Fibroblast of upper back skin (primary cell): ENCODE measurements at places on chromosomes 3 and 15.

- peak; percentile 33 for DNase-seq
These were observed 2.7 kb upstream of the ALS2CL start for GRCh38 chr3:46695962-46696894.

GRCh38 chr3:27914199-27914598 is 192.1 kb upstream of the EOMES start:
- peak; percentile 1 for DNase-seq

GRCh38 chr3:38843898-38844297 is 27.9 kb upstream of the SCN10A start:
- DNase-seq: peak; percentile 61

DNA sequence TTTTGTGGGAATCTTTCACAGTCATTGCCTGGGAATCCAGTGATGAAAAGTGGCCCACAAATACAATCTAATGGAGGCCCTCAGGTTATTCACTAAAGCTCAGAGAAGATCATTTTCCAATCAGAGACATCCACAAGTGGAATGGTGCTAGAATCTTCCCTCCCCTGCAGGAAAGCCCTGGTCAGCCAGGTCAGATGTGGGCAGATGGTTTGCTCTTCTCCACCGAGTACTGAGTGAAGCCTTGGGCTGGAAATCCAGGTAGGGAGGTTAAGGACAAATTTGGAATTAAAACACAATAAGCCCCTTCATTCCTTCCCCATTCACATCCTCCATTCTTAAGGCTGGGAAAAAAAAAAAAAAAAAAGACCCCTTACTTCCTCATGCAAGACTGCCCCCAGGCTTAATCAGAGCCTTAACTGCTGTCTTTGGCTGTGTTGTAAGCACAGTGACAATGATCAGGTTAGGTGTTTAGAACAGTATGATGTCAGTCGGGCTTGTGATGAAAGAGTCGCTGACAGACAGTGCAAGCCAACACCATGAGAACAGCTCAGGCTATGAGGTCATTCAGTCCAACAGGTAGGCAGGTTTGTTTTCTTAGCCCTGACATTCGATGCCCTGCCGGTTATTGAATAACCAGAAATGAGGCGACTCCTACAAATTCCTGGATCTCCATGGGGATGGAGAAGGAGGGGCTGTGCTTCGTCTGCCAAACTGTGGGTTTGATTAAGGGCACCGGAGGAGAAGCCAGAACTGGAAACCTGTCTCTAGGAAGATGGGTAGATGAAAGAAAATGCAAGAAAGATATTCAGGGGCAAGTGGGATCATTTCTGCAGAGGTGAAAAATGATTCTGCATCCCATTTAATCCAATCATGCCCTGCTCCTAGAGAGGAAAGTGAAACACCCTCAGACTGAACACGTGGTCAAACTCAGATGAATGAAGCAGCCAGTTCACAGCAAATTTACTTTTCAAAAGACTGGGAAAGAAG is 23.5 kb upstream of the HES1 start:
- DNase-seq: no peak

GRCh38 chr3:125072749-125073389 is 17.1 kb upstream of the HEG1 start:
- DNase-seq: no peak

DNA sequence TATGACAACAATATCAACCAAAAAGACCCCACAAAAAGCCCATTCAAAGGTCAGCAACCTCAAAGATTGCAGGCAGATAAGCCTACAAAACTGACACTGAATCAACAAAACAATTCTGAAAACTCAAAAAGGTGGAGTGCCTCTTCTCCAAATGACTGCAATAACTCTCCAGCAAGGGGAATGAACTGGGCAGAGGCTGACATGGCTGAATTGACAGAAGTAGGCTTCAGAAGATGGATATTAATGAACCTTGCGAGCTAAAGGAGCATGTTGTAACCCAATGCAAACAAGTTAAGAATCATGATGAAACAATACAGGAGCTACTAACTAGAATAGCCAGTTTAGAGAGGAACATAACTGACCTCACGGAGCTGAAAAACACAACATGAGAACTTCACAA is 20.4 kb upstream of the SLC25A38 start:
- DNase-seq: no peak

DNA sequence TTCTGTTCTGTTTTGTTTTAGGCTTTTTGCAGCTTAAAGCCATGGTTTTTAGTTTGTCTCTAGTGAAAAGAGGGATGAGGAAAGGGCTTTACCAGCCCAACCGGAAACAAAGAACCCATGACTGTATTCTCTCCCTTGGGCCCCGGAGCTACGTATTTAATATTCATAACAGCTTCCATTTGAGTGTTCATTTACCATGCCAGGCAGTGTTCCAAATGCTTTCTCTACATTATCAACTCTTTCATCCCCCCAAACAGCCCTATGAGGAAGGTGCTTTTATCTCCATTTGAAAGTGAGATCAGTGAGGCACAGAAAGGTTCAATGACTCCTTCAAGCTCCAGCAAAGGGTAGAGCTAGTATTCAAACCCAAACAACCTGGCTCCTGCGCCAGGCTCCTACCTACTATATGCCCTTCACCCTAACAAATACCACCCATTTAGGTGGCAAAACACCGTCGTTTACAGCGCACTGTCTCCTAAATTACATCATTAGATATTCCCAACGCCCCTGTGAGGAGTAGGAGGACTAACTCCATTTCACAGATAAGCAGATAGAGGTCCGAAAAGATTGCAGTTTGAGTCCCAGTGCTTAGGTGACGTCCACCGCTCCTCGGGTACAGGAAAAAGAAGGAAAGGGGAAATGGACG is 27.9 kb downstream of the GTPBP8 start:
- no peak for DNase-seq

- DNase-seq: no peak
These were observed 34.4 kb downstream of the PRR20G start for GRCh38 chr3:127253491-127253890.

- no peak for DNase-seq
These were observed 151.1 kb downstream of the SQOR start for GRCh38 chr15:45785897-45786296.

- DNase-seq: peak; percentile 59
These were observed 150.7 kb upstream of the NR2E3 start for GRCh38 chr15:71659730-71660067.

- no peak for DNase-seq
These were observed 251.6 kb downstream of the RPLP1 start for GRCh38 chr15:69704229-69704628.

DNA sequence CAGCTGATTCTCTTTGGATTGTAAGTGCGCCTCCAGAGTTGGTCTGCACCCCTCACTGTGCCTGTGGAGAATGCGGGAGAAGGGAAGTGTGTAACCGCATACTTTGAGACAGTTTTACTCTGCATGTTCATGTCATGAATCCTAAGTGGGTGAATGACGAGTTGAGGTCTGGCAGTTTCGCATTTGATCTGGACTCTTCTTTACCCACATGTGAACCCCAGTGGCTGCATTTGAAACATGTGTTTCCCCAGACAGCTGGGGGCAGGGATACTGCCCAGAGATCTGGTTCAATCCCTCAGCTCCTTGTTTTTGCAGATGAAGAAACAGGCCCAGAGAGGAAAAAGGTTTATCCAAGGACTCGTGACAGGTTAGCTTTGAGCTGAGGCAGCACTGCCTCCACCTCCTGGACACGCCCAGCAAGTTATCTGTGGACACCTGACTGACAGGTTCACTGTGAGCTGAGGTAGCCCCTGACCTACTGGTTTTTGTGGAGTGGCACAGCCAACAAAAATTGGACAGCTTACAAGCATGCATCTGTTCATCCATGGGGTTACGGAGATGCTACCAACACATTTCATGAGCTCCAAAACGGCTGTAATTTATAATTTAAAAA is 207.3 kb downstream of the XXYLT1 start:
- peak; percentile 17 for DNase-seq

DNA sequence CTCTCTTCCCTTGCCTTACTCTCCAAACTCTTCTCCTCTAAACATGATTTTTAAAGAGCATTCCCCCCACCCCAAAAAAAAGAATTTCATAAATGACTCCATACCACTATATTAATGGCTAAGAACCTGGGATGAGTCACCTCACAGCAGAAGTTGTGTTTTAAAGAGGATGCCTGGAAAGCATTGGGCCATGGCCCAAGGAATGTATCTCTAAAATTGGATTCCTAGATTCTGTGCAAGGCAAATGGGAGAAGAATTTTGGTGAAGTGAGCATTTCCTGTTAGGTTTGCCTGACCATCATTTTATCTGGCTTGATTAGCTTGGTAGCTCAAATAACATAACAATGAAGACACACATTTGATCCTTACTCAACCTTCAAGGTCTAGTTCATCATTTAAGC is 251.4 kb downstream of the NR1D2 start:
- DNase-seq: peak; percentile 86

GRCh38 chr3:187264021-187264420 is 27.5 kb downstream of the MASP1 start:
- DNase-seq: peak; percentile 55

GRCh38 chr3:56795097-56795828 is 6.5 kb downstream of the ARHGEF3 start:
- peak; percentile 17 for DNase-seq

- DNase-seq: no peak
These were observed 735 bp downstream of the STIMATE start for GRCh38 chr3:52896613-52897012.

GRCh38 chr15:41790756-41791546 is 16.7 kb downstream of the MAPKBP1 start:
- peak; percentile 65 for DNase-seq

DNA sequence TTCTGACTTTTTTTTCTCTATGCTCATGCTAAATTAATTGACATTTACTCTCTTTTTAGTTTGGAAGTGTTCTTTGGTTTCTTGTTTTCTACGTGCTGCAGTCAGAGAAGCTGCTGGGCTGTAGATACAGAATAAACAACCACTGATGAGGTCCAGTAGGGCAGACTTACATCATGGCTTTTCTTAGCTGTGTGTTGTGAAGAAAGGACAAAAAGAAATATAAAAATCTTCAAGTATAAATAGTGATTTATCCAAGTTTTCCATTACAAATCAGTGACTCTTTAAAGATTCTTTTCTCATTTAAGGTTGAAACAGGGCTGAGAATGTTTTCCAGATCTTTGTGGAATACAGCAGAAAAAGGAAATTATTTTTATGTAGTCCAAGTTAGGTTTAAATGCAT is 122.2 kb downstream of the CMSS1 start:
- no peak for DNase-seq

DNA sequence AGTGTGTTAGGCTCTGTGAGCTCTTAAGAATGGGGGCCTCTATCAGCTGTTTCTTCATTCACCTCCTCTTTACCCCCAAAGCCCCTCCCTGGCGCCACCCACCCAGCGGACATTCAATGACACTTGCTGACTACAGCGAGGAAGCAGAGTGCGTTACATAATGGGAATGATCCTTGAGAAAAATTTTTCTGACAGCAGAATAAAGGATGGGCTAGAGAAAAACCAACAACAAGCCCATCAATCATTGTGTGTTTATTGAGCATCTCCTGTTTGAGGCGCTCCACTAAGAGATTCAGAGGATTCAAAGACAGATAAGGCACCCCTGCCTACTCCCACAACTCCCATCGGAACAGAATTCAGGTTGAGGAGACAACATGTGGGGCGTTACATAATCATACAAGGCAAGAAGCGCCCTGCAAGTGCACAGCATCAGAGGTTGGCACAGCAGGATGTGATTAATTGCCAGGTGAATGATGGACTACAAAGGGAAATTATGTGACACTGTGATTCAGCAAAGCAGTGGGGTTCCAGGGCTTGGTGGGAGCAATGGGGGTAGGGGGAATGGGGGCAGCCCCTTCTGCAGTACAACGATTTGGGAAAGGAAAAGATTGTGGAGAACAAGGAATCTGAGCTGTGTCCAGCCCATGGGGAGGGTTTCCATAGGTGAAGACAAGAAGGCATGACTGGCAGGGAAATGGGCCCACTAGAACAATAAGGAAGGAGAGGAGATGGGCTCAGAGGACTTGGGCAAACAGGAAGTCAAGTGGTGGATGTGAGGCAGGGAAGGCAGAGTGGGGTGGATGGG is 141.3 kb upstream of the ATP2B2 start:
- no peak for DNase-seq

DNA sequence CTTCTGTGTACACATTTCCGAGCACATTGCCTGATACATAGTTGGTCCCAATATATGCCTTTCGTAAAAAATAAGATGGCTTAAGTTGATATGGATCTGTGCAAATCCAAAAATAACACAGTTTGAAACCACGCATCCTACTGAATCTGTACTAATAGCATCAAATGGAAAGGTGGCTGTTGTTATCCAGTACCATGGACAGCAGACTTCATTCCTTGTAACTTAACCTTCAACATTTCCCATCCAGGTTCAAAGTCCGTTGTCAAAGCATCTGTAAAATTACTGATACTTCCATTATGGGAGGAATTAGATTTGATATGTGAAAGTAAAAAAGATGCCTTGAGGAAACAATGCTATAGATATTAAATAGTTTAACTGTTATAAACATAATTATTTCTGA is 65.5 kb upstream of the C3orf49 start:
- peak; percentile 52 for DNase-seq

GRCh38 chr3:128372281-128372680 is 94.4 kb downstream of the DNAJB8 start:
- no peak for DNase-seq

DNA sequence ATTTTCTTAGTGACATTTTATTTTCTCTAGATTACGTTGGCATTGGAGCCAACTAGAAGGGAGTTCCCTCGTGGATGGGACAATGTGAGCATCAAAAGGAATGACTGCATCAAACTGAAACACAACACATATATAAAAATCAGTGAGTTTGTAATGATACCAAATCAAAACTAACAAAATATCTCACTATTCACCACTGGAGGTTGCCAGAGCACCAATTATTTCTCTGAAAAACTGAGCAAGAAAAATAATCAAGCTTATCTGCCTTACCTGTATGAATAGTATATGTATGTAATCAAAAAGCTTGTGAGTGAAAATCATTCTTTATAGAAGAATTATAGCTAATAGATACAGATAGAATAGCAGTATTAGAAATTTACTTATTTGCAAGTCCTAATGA is 46.8 kb upstream of the OTOL1 start:
- no peak for DNase-seq

GRCh38 chr3:4421121-4421520 is 45.9 kb downstream of the SUMF1 start:
- DNase-seq: peak; percentile 26

DNA sequence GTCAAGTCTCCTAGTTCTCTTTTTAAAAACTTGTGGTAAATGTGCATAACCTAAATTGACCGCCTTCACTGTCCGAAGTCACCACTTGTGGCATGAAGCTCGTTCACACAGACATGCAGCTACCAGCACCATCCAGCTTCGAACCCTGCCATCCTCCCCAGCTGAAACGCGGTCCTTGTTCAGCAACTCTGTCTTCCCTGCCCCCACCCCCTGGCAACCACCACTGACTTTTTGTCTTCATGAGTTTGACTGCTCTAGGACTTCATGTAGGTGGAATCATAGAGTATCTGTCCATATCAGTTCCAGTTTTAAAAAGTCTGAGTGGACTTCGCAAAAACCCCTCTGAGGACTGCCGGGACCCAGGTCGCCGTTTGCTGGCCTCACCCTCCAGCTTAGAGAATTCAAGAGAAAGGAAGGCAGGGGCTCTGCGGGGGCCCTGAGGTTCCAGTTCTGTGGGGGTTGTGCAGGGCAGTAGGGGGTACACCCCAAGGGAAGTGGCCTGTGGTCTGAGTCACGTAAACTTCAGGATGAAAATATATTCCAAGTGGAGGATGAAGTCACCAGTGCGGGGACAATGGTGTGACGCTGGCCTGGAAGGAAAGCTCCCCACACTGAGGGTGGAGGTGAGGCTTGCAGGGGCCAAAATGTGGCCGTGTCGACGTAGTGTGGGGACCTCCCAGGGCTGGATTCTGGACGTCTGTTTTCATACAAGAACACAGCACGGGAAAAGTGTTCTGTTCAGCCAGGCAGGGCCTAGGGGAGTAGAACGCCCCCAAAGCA is 67.6 kb downstream of the ABTB1 start:
- DNase-seq: no peak
